Hepatic stellate cell (primary cell): ENCODE measurements at places on chromosomes 3 and 15.

DNA sequence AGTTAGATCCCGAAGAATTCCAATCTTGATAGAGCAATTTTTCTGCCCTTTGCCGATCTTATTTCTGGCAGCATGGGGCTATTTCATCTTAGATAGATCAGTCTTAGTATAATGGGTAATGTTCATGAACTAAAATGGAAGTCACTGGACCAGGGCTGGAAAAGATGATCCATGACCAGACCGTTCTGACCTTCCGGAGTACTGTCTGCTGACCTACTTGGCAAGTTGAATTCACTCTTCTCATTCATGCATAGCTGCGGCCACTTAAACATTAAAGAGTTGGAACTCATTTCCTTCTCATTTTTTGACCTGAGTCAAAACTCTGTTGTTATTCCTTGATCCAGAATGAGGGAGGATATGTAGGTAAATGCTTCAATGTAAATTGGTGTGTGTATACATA lies 32.5 kb downstream of the GMNC start:
- DNase-seq: no peak

GRCh38 chr15:75109021-75109735 lies 85.8 kb downstream of the PPCDC start:
- DNase-seq: no peak

GRCh38 chr3:177932750-177933660 lies 603.2 kb upstream of the KCNMB2 start:
- DNase-seq: no peak

DNA sequence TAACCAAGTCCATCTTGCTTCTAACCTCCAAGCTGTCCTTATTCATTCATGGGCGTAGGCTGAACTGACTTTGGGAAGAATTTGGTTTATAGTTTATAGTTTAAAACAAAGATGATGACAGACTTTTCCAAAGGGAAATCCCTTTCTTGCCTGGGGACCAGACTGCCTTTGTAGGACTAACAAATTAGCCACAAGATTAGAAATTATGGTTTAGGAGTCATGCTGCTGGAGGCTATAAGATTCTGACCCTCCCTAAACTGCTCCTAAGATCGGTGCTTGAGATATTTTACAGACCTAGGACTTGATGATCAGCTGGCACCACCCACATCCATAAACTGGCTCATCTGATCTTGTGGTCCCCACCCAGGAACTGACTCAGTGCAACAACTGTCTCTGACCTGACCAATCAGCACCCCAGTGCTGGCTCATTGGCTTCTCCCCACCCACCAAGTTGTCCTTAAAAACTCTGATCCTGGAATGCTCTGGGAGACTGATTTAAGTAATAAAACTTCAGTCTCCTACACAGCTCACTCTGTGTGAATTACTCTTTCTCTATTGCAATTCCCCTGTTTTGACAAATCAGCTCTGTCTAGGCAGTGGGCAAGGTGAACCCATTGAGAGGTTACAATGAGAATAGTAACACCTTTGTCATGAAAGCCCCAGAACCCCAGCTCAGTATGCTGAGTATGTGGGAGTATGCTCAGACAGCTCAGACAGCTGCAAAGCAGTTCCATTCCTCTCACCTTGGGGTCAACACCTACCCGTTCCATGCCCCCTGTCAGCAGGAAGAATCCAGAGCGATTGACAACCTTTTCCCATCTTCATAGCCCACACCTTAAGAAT lies 51.6 kb upstream of the C15orf39 start:
- peak; percentile 68 for DNase-seq

GRCh38 chr15:59028387-59028955 lies 41.0 kb downstream of the RNF111 start:
- no peak for DNase-seq

GRCh38 chr15:23518104-23518503 lies 47.4 kb upstream of the MKRN3 start:
- DNase-seq: no peak

DNA sequence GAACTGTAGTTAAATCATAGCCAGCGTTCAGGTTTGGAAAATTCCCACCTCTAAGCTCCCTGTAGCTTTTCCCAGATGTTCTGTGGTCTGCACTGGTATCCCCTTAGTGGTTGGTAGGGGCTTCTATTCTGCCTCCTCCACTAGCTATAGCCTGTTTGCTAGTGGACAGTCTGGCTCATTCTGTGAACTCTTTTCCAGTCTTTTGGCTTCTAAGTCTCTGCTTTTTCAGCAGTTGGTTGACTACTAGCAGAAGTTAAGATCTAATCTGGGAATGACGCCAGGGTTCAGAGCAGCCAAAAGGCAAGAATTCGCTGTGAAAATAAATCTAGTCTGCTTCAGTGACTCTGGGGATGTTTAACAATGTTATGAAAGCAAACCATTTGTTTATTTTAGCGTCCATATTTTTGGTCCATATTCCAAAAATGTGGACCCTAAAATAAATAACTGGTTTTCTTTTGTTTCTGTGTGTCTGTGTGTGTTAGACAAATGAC lies 73.7 kb upstream of the WDR72 start:
- DNase-seq: no peak

GRCh38 chr15:92882697-92883162 lies 17.4 kb upstream of the CHD2 start:
- no peak for DNase-seq

- no peak for DNase-seq
Measured at GRCh38 chr3:151394611-151395010, 10.1 kb upstream of the P2RY12 start.

DNA sequence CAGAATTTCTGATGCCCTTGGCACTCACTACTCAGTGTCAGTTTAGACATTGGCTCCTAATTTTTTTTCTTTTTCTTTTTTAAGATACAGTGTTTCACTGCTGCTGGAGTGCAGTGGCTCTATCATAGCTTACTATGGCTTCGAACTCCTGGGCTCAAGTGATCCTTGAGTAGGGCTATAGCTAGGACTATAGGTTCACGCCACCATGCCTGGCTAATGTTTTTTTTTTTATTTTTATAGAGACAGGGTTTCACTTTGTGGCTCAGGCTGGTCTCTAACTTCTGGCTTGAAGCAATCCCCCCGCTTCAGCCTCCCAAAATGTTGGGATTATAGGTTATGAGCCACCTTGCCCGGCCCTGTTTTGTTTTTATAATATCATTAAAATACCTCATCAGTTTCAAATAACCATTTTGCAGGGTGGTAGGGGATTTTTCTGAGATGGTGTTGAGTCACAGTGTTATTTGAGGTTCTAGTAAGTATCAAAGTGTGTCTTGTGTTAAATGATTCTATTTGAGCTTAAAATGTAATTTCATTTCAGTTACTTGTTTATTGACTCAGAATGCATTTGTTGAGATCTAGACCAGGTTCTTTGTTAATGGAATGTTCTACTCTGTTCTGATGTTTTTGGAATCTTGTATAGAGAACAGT lies 7.0 kb downstream of the FNDC3B start:
- DNase-seq: no peak

GRCh38 chr3:84980011-84980410 lies 21.2 kb downstream of the CADM2 start:
- DNase-seq: no peak

DNA sequence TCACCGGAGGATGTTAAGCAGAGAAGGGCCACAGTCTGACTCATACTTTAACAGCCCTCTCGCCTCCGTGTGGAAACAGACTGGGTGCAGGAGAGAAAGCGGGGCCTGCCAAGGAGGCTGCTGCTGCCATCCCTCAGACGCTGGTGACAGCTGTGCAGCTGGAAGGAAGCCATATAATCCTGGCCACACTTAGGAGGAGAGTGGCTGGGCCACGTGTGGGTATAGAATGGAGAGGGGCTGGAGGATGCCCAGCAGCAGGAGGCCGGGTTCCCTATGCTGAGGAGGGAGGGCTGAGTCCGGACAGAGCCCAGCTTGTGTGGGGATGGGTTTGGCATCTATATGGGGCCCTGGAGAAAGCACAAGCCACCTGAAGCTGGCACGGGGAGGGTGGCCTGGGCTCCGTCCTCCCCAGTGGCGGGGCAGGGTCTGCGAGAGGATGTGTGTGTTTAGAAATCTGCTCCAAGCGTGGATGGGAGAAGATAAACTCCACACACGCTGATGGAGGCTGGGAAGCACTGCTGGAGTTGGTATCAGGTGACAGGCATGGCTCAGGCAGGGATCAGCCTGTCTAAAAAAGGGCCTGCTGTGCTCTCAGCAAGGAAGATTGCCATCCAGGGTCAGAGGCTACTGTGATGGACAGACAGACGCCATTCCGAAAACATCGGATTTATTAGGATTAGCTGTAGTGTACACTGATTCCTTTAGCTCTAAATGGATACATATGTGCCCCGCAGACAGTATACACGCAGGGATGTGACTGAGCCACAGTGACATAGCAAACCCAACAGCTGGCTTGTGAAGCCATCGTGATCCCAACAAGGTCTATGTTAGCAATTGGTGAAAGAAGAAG lies 15.9 kb downstream of the ABTB1 start:
- DNase-seq: no peak
